Fibroblast of the aortic adventitia (primary cell): ENCODE measurements at places on chromosomes 2 and 18.

DNA sequence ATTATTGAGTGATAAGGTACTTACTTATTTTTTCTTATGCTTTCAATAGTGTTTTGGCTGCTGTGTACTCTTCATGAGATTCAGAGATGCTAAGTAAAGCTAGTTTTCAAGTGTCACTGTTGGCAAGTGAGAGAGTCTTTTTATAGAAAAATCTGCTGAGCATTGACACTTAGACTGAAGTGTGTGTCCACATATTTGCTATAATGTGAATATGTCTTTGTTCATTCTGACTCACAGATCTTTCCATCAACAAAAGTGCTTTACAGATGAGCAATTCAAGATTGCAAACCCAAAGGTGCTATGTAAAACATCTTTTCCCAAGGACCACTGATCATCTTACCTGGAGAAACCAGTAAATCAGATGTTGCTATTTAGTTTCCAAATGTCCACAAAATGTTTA is 410.6 kb upstream of the FIGN start:
- no peak for DNase-seq

DNA sequence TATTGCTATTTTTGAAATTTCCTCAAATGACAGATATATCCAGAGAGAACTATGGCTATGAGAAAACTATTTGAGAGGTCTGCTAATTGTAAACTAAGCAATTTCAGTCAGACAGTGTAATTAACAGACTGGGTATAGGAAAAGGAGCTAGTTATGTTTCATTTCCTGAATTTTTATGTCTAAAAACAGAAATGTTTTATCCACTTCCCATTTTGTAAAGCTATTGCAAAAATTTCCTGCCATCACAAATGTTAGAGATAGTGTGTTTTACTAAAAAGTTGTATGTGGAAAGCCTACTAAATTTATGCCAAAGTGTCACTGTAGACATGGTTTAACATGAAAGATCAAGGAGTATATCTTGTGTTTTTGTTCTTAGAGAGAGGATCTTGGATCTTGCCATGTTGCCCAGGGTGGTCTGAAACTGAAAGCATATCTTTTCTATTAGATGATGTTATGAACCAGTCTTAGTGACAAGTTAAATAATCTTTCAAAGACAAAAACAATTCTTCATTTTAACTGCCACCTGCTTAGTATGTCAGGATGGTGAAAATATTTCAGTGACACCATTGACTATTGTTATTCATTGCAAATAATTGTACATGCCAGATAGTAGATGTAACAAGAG is 40.5 kb upstream of the ITPRID2 start:
- DNase-seq, result no peak

DNA sequence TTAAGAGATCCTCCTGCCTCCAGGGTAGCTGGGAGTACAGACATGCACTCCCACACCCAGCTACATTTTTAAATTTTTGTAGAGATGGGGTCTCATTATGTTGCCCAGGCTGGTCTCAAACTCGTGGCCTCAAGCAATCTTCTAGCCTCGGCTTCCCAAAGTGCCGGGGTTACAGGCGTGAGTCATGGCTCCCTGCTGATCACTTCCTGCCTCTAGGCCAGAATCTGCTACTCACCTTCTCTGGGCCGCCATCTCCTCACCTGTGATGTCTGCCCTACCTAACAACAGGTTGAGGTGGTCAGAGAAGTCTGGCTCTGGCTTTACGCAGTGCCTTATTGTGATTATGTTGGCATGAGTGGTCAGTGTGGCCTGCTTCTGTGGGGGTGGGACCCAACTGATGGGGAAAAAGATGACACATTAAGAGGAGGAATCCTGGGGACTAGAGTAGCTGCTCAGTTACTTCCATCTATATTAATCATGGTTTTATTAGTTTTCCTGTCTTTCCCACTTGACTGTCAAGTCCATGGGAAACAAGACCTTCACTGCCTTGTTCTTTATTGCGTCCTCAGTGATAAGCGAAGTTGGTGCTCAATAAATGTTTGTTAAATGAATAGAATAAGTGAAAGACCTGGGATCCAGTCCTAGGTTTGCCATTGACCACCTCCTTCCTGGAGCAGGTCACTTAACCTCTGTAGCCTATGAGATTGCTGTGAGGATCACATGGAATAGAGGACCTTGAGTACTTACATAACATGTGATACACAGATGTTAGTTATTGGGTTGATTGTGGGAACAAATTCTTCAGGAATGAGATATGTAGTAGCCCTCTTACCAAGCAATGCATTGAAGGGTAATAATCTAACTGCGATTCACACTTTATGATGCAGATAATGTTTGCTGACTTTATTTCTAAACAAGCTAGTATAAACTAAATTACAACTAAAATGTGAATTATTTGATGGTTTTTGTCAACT is 15.7 kb downstream of the KCTD1 start:
- DNase-seq, result no peak

DNA sequence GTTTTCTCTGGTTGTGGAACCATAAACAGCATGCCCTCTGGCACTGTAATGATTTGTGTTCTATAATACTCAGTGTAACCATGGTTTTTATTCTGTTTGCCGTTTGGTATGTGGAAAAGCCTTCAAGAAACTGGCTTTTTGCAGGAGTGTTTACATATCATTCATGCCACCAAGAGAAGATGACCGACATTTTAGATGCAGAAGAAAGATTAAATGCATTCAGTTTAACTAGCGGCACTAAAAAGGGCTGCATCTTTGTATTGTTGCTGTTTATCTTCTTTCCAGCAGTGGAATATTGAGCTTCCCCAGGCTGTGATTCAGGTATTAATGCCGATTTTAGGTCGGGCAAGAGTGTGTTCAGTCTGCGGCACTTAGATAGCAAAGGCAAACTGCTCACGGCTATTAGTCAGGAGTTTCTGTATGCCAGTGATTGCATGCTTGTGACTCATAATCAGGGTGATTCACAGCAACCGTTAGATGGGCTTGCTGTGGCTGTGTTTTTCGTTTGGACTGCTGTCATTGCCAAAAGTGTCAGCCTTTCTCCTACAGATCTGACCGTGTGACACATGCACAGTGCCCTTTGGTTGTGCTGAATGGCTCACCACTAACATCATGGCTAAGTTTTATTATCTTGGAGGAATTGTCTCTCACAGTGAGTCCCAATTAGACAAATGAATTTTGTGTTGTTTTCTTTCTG is 479.7 kb downstream of the PARD3B start:
- peak; percentile 93 for DNase-seq

DNA sequence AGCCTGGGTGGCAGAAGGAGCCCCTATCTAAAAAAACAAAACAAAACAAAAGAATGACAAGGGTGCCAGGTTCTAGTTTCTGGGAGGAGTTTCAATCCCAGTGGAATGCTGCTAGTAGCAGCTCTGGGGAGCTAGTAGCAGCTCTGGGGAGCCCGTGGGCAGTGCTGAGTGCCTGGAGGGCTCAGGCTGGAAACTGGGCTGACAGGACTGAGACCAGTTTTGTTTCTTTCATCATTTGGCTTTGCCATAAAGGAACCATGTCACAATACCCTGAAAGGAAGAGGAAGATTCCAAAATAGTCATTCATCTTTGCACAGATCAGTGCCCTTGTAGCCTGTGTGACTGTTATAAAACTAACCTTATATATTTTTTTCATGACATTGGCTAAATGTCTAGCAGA is 10.6 kb downstream of the MFSD6 start:
- no peak for DNase-seq

DNA sequence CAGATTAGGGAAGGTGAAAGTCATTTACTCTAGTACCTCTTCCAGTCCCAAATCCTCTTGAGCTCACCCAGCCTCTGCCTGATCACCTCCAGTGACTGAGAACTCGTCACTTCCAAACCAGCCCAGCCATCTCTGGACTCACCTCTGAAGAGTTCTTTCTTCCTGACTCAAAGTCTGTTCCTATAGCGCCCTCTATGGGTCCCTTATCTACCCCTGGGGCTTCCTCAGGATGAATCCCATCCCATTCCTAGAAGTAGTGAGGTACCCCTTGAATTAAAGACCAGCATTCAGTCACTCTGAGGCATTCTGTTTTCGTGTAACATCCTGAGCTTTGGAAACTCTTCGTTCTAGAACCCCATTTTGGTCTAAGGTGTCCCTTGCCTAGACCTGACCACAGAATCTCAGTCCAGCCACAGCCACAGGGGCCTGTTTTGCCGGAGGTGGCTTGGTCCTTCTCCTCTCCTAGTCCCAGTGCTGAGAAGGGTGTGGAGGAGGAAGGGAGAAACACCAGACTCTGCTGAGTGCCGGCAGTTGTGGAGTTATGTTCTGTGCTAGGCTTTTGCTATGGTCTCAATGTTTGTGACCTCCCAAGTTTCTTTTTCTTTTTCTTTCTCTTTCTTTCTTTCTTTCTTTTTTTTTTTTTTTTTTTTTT is 32.7 kb downstream of the SIX3 start:
- peak; percentile 70 for DNase-seq

- no peak for DNase-seq
Observed at GRCh38 chr18:38415811-38416210, 850.2 kb upstream of the CELF4 start.

DNA sequence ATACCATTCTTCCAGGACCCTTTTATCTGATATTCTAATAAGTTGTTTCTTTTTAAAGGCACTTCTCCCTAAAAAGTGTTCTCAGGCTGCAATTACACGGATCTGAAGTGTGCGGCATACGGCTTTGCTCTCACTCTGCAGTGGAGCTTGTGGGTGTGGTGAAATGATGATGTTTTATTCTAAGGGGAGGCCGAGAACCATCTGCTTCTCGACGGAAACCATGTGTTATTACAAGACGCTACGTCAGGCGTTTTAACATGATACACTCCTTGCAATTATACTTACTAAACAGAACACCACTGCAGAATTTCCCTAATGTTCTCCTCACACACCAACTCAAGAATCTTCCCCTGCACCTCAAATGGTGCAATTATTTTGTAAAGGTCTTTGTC is 34.9 kb upstream of the CTDP1 start:
- peak; percentile 34 for DNase-seq

DNA sequence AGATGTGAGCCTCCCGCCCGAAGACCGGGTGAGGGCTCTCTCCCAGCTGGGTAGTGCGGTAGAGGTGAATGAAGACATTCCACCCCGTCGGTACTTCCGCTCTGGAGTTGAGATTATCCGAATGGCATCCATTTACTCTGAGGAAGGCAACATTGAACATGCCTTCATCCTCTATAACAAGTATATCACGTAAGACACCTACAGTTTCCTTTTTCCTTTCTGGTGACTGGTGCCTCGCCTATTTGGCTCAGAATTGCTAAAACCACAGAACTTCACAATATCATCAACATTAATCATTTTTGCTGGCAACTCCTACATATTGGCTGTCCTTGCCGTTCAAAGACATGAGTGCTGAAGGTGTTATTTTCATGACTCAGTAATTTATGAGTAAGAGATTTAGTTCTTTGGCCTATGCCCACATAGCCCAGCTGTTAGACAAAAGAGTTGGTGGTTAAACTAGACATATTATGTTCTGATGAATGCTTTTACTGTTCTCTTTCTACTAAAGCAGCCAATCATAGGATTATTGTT is 2.2 kb downstream of the STAMBP start:
- peak; percentile 91 for DNase-seq

DNA sequence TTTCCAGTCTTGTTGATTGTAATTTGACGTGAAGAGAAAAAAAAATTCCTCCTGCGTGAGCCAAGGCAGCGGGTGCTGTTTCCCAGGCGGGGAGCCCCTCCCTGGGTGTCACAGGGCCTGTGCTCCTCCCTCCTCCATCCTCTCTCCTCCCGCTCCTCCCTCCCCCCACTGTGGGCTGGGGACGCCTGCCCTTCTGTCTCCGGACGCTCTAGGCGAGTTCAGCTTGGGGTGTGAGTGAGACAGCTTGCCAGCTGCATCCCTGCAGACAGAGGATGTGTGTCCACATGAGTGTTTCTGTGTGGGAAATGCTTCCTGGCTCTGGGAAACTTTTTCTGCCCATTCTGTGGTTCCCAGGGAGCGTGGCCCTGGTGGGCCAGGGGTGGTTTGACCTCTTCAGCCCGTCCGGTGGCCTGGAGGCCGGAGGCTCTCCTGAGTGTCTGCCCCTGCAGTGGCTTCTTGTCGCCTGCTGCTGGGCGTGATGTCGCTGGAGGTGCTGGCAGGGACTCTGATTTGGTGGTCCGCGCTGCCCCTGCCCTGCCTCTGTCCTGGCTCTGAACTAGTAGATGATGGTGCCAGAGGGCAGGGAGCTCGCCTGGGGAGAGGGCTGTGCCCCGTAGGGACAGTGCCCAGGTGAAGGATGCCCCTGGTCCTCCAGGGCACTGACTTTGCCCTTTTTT is 96.4 kb downstream of the USP40 start:
- DNase-seq, result peak; percentile 3

DNA sequence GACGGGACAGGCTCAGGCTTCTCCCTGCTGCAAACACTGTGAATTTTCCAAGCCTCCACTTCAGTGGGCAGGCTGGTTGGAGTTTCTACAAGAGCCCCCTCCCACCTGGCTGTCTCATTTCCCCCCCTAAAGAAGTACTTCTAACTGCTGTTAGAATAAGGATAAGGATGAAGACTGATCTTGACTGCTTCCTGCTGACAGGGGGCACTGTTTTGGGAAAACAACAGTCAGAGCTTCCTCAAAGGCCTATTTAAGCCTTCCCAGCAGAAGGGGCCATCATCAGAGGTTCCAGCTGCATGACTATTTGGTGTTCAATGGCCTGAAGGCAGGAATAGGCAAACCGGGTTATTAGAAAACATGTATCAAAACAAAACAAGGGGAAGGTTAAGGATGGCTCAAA is 1162.8 kb downstream of the DSC3 start:
- no peak for DNase-seq

DNA sequence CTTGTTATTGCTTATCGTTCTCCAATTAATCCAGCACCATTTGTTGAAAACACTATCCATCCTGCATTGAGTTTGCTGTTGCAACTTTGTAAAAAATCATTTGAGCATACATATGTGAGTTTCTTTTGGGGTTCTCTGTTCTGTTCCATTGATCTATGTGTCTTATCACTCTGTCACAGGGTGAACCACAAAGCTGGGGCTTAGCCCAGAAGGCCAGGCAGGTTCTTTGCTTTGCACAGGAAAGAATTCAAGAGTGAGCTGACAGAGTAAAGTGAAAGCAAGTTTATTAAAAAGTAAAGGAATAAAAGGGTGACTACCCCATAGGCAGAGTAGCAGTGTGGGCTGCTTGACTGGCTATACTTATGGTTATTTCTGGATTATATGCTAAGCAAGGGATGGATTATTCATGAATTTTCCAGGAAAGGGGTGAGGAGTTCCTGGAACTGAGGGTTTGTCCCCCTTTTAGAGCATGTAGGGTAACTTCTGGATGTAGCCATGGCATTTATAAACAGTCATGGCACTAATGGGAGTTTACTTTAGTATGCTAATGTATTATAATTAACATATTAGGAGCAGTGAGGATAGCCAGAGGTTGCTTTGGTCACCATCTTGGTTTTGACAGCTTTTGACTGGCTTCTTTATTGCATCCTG is 46.8 kb downstream of the RNF138 start:
- no peak for DNase-seq

- DNase-seq, result no peak
Observed at GRCh38 chr2:70118798-70119454, 31.6 kb downstream of the PCBP1 start.

DNA sequence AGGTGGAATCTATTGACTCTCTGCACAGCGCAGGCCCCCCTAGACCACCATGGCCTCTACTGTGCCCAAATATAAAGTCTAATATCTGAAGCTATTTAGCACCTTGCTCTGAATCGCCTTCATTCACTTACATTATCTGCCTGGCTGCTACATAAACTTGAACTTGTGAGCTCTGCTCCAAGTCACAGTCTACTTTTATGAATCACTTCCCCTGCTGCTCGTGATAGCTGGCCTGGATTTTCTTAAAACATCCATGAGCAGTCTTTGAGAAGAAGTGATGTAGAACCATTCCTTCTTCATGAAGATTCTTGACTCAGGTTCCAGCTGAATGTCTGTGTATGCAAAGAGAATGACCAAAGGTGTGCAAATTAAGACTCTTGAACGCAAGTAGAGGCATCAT is 359.5 kb downstream of the RND3 start:
- peak; percentile 75 for DNase-seq
